Ovary (tissue), 10 donors: ENCODE measurements at places on chromosomes 3 and 15. TPM values are rescaled to one million over a fixed set of nuclear protein-coding genes. Genes with fewer than 3 reads are reported as not detected.

Gene LHFPL4
- not detected for total RNA-seq

- no peak for DNase-seq
Measured at GRCh38 chr3:126256251-126256650, 75.9 kb upstream of the ALDH1L1 start.

GRCh38 chr3:156551261-156551660 lies 3.7 kb downstream of the SSR3 start:
- DNase-seq = no peak

DNA sequence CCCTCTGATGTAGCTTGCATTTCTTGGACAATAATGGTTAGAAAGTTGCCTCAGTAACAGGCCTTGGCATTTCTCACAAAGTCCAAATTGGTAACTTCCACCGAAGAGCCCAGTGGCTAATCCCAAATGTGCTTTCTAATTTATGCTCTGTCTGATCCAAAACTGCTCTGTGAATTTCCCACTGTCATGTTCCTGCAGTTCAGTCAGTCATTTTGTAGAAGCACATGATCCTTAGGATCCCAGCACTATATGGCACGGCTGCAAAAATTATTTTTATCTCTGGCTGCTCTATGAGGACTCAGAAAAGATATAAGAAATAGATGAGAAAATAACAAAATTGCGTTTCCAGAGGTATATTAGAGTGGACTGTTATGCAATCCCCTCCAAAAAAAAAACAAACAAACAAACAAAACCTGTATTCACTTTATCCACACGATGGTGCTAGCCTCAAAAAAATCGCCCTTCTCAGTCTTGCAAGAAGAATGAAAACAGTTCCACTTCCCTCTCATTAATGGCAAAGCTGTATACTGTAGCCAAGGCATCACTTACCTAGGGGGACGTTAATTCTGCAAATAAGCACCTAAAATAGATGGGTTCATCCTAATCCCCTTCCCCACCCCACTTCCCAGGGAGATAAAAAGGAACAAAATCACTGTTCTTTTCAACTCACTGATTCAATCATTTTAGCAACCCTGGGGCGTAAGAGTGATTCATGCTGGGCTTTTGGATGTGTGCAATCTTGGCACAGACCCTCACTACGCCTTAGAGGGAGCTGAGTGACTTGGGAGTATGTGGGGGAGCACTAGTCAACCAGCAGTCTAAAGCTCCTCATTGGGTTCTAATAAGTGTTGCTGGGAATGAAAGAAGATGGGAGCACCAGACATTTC lies 61.3 kb downstream of the TMCO5A start:
- no peak for DNase-seq

DNA sequence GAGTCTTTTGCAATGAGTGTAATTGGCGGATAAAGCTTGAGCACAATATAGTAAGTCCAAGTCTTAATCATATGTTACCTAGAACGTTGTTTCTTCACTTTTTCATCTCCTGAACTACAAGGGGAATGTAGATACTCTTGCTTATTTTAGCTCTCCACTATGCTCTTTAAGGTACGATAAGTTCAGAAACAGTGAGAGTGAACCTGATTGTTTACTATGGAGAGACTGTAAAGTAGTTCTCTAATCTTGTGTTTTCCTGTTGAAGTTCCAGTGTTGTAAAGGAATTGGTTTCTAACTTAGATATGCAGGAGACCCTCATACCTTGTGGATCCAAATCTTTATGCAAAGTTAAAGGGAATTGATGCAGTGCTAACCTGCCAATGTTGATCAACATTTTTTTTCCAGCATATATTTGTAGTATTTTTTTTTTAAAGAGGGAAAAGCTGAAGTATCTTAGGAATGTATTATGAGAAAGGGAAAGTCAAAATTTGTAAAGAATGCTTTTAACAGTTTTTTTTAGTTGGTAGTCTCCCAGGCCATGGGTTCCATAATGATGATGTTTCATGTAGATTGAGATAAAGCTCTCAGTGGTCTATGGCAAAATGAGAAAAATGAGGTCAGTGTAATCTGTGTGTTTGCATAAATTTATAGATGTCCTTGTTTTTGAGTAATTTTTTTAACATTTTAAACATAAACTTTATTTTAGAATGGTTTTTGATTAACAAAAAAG lies 14.9 kb downstream of the ATP11B start:
- no peak for DNase-seq

GRCh38 chr3:59115364-59116232 lies 65.8 kb upstream of the CFAP20DC start:
- no peak for DNase-seq
